Skeletal muscle cell (primary cell): ENCODE measurements at places on chromosomes 2 and 18.
A peak's percentile ranks its signal among the peaks of the same experiment; 100 is the strongest.

DNA sequence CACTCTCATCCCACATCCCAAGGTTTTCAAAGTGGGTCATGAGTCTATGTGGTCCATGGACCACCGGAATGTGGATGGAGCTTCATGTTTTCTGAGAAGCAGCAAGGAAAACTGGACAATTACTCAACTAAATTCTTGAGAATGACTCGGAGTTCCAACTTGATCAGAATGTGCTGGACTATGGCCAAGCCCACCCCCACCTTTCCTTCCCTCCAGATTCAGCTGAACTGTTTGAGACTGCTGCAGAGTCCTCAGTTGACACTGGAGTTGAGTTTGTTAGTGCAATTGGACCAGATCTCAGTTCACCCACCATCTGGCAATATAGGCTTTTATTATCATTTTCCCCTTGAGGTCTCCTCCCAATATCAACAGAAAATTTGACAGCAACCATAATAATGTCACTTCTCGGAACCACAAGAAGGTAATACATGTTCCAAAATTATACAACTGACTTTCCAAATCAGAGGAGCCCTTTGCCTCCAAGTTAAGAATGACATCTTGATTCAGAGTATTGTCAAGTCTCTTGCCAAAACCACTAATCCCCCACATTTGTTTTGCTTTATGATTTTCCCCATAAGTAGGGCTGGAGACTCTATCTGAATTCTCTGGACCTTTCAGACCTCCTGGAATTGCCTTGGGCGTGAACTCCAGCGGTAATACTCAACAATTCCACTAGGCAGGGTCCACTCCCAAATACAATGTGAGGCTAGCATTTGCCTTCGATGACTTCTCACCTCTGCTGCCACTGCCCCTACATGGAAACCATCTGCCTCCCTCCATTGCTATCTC, 8.8 kb downstream of the COL4A4 start:
- peak; percentile 73 for DNase-seq

- DNase-seq: no peak
Measured at GRCh38 chr2:165011199-165011598, 55.9 kb upstream of the SLC38A11 start.

- no peak for DNase-seq
Measured at GRCh38 chr2:219766658-219767057, 139.2 kb downstream of the SLC4A3 start.

GRCh38 chr2:234932591-234933168, 19.1 kb upstream of the SH3BP4 start:
- DNase-seq: no peak

DNA sequence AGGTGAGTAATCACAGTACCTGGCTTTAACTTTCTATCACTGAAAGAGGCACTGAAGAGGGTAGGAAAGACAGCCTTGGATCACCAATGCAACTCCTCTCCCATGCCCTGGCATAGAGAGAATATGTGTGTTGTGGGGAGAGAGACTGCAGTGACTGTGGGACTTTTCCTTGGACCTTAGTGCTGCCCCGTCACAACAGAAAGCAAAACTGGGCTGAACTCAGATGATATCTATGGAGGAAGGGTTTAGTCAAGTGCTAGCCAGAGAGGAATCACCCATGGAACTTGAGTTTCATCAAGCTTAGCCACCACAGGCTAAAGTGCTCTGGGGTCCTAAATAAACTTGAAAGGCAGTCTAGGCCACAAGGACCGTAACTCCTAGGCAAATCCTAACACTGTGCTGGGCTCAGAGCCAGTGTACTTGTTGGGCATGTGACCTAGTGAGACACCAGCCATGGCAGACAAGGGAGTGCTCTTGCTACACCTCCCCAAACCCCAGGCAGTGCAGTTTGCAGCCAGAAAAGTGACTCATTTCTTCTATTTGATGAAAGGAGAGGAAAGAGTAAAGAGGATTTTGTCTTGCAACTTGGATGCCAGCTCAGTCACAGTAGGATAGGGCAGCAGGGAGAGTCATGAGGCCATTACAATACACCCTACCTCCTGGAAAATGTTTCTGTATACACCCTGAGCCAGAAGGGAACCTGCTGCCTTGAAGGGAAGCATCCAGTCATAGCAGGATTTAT, 105.8 kb upstream of the SPOPL start:
- DNase-seq: peak; percentile 43

GRCh38 chr2:235950473-235950809, 217.7 kb downstream of the GBX2 start:
- no peak for DNase-seq

DNA sequence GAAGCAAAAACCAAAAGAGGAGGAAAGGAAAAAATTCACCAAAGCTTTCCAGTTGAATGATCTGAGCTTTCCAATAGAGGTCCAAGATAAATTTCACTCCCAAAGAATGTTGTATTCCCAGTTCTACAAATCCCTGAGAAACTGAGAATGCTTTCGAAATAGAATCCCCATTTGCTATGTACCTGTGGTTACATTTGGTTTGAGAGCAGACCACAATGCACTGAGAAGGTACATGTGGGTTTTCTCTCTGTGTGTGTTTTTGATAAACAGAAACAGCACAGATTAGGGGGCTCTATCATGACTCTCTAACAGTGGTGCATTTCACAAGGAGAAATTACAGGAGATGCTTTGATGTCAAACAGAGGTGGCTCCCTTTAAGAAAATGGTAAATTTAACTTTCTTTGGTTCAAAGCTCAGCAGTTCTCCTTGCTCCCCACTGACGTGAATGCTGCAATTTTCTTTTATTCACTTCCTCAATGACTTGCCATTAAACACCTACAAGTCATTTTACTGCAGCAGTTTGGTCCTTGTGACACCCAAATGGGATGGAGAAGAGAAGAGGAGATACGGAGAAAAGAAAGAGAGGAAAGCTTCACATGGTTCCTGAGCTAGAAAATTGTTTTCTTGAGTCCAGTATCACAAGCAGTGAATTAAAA, 108.7 kb downstream of the EPHA4 start:
- DNase-seq: no peak

DNA sequence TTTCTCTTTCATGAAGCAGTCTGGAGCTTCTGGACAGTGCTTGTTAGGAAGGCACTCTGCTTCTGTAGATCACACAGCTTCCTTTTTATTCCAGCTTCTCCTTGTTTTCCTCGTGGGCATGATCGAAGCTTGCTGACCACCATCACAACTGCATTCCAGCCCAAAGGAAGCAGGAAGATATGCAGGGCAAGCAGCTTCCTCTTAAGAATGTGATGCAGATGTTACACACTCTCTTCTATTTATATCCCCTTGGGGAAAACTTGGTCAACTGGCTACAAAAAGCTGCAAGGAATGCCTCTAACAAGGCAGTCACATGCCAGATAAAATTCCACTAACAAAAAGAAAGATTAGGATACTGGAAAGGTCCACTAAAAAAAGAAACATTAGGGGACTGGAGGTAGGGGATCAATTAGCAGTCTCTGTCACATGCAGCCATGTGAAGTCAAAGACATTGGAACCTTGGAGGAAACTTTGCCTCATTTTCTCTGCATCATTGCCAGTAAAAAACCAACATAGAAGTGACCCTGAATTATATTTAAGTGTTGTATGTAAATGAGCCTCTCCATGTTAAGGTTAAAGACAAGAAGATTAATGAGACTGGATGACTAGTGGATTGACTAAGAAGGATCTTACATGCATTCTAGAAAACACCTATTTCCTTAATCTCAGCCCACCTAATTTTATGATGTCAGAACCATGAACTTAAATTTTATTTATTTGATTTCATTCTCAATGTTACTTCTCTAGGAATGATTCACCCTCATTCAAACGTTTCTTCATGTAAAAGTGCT, 98.3 kb downstream of the NAB1 start:
- DNase-seq: peak; percentile 44

GRCh38 chr2:174738841-174739240, 25.4 kb downstream of the CHRNA1 start:
- DNase-seq: no peak

- DNase-seq: no peak
Measured at GRCh38 chr18:24276994-24277393, 120.6 kb downstream of the OSBPL1A start.

DNA sequence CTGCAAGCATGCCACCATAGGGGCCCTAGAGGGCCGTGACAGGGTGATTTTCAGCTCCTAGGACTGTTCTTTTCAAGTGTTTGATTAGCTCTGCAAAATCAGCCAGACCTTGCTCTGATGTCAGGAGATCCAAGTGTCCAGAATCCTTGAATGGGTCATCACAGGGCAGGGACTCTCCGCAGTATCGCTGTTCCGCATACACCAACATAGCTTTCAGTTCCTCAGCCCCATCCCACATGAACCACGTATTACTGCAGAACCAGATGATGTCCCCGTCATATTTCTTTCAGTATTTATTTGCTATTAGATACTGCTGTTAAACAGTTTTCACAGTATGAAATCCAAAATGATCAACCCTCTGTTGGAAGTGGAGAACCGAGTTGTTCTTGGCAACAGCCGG, 46.6 kb upstream of the RFX8 start:
- no peak for DNase-seq

GRCh38 chr2:79393806-79394484, 118.9 kb upstream of the CTNNA2 start:
- no peak for DNase-seq

DNA sequence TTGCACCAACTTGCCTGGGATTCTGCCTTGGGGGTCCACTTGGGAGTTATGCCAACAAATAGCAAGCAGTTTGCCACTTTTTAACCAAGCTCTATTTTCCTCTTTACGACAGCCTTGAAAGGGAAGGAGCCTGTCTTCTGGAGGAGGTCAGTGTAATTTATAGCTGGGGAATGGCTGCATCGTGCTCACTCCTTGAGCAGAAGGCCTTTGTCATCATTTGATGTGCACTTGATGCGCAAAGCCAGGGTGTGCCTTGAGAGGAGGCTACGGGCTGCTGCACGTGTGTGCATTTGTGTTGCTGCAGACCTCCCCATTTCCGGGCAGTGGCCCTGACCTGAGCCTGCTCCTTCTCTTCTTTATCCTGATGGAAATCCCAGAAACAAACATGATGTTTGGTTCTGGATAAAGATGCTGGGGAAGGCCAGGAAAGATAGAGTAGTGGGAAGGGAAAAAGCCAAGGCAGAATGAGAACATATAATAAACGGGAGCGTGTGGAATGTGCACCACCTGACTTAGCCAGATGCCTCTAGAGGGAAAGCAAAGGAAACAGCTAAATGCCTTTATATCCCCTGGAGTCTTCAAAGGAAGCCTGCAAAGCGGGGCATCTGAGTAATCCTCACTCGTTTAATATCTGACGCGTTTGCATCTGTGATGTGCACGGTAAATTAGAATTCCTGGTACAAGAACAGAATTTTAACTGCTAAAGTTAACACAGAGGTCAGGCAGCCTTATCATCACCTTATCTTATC, 68.3 kb upstream of the ZNF521 start:
- DNase-seq: peak; percentile 18

- no peak for DNase-seq
Measured at GRCh38 chr2:196804381-196804780, 4.8 kb downstream of the C2orf66 start.

GRCh38 chr2:208049006-208049405, 23.7 kb upstream of the PLEKHM3 start:
- no peak for DNase-seq
